ENCODE measurements at places on chromosomes 2 and 18.

GRCh38 chr2:69989441-69990105 is 28.1 kb upstream of the ASPRV1 start:
- no peak for DNase-seq

DNA sequence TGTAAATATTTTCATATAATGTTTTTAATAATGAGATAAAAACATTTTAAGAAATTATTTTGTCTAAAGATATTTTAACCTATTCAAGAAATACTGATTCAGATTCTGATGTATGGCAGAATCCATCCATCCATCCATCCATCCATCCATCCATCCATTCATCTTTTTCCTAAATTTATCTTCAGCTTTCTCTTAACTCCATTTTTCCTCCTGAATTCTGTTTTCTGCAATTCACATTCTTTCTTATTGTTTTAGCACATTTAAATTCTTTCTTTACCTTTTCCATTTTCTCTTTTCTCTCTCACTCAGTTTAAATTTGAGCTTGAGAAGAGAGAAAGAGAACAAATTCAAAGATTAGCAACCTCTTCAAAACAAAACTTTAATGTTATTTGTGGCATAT is 3.6 kb downstream of the LRP1B start:
- DNase-seq: no peak

DNA sequence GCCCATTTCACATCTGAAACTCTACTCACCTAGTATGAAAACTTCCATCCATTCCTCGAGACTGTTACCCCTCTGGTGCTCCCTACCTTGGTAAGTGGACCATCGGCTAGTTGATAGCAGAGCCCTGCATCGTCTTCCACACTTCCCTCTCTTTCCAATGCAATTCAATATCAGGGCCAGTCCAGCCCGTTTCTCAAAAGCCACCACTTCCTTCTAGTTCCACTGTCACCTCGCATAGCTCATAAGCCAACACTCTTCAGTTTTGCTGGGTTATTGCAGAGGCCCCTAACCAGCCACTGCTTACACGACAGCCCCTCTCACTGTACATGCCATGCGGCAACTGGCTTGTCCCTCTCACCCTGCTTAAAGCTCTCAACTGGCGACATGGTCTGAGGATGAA is 10.2 kb upstream of the ZNF407 start:
- no peak for DNase-seq

- no peak for DNase-seq
Measured at GRCh38 chr2:145744541-145745386, 1224.8 kb upstream of the ZEB2 start.

GRCh38 chr2:7683196-7683595 is 766.0 kb downstream of the RNF144A start:
- no peak for DNase-seq

DNA sequence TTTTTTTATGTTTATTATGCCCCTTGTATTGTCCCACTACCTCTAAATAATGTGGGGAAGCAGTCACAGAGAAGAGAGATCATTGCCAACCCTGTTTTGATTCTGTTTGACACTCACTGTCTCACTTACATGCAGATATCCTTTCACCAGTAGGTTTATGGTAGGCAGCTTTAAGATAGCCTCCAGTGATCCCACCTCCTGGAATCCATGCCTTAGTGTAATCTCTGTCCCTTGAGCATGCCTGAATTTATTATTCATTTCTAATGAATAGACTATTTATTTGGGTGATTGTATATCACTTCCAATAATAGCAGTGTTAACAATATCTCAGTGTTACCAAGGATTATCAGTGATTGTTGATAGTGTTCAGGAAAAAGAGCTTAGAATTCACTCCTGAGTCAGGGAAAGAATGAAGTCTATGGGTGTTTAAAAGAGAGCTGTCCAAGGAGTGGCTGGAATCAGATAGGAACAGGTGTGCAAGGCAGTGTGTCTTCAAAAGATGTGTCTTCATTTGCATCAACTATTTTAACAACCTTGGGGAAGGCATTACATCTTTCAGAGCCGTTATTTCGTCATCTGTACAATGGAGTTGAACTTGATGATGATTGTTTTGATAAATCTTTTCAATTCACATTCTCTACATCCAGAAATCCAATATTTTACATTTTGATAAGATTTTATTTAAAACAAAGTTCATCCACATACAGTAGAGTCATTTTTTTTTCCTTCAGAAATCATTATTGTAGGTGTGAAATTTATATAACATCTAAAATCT is 31.9 kb downstream of the PKP4 start:
- no peak for DNase-seq

DNA sequence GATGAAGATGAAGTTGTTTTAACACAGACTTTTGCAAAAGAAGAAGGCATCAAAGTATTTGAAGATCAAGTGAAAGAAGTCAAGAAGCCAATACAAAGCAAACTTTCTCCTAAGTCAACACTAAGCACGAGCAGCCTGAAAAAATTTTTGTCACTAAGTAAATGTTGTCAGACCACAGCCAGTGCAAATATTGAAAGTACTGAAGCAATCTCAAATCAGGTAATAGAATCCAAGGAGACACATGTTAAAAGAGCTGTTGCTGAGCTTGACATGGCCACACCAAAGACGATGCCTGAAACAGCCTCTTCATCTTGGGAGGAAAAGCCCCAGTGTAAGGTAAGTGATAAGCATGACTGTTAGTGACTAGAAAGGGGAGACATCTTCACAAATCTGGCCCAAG is 75.1 kb downstream of the FSIP2 start:
- DNase-seq: no peak

- DNase-seq: no peak
Measured at GRCh38 chr2:191151331-191151730, 537 bp upstream of the STAT4 start.

- DNase-seq: no peak
Measured at GRCh38 chr2:164474873-164475272, 146.4 kb downstream of the GRB14 start.

DNA sequence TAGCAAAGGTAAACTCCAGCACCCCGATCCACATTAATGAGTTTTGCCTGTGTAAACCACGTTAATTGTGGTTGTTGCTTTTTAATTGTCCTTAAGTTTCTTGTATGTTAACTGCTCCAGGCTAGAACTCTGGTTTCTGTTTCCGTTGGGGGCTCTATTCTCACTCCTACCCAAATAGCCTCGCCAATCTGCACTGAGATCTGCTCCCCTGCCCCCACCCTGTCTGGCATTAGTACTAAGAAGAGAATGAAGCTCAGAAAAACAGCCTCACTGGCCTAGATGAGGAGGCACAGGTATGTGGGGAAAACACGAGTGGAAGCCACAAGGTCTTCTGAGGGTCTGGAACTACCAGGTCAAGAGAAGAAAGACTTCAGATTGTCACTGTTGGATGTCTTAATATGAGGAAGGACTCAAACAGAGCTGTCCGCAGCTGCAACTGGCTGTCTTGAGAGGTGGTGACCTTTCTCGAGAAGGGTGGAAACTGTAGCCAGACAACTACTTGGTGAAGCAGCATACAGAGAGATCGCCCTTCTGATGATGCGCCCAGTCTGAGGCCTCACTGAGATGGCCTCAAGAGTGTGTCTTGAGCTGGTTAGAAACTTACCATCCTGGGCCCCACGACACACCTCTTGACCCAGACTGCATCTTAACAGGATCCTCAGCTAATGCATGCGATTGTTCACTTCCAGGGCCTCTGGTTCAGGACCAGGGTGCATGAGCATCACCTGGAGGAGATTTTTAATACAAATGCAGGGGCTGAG is 73.1 kb downstream of the TGOLN2 start:
- DNase-seq: no peak

- DNase-seq: no peak
Measured at GRCh38 chr2:47271054-47272000, 116.2 kb upstream of the STPG4 start.

- no peak for DNase-seq
Measured at GRCh38 chr18:50218432-50219197, 23.7 kb upstream of the MYO5B start.

DNA sequence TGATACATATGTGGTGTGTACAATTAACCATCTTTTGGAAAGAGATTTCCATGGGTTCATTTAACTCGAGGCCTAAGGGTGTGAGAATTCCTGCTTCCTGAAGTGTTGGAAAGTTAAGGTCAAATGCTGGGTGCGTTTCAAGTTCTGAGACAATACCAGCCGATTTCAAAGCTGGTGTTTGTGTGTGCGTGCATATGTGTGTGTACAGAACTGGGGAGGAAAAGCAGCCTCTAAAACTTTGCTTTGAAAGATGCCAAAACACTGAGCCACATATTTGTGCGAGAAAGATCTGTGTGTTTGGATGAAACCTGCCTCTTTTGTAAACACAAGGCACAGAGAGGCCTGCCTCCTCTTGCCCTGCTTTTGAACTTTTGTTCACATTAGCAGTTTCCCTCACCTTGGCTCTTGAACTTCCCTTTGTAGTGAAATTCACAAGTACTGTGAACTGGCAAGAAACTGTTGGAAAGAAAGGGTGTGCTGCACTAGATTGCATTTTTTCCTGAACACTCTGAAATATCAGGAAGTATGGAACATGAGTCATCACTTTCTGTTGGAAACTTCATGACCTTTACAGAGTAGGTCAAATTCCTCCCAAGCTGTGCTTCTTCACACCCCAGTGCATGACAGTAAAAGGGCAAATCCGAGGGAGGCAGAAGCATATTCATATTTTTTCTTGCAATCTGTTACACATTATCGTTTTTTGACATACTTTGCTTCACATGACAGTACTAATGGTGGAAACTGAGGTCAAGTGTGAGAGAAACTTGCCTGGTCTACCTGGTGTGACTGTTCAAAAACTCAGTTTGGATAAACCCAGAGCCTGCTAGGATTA is 20.0 kb upstream of the CAVIN2 start:
- no peak for DNase-seq

GRCh38 chr2:120269816-120270215 is 17.2 kb downstream of the RALB start:
- DNase-seq: no peak

DNA sequence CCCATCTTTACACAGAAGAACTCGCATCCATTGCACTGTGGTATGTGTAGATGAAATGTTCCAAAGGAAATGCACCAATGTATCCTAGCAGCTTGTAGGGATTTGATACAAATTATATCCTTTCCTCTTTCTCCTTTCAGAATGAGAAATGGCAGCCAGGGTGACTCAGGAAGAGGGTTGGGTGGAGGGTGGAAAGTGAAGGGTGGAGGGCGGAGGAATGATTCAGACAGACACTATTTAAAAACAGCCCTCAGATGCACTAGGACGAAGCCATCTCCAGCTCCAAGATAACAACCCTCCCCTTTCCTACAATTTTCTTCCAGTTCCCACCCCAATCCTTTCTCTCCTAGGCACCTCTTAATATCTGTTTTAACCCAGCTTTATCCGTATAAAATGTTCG is 96.2 kb upstream of the STK39 start:
- no peak for DNase-seq

DNA sequence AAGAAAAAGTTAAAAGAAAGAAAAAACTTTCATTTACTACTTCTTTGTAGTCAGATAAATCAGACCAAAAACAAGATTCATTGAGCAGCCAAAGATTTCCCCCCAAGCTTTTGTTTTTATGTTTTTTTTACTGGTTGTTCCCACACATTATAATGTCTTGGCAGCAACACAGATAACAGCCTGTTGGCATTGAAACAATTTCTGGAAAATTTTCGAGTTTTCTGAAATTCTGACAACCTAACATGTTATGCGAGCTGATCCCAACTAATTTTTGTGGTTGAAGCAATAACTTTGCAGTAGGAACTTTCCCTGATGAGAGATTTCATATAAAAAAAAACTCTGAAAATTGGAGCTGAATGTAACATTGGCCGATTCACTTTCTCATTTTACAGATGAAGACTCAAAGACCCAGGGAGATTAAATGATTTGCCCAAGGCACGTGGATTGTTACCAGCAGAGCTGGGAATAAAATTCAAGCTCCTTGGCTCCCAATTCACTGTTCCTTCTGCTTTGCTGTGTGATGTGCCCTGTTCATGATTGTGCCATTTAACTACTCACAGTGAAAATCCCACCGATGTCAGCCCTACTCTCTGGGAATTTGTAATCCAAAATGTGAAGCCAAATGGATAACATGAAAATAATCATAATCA is 167.5 kb downstream of the GRB14 start:
- no peak for DNase-seq
